ENCODE measurements at places on chromosomes 3 and 15.

- H3K4me3 ChIP-seq, result no peak overlapping the region
- H3K27me3 ChIP-seq, result no peaks in the 10 kb centered on the region
- H3K4me1 ChIP-seq, result peaks cover 52% of the 10 kb centered on the region
- no peak for DNase-seq
- H3K27ac ChIP-seq, result no peak overlapping the region
Observed at GRCh38 chr15:101001796-101002195, 82.6 kb downstream of the LRRK1 start.

GRCh38 chr15:100284701-100285100, 57.1 kb downstream of the ADAMTS17 start:
- no peak overlapping the region for H3K27ac ChIP-seq
- DNase-seq, result no peak
- H3K27me3 ChIP-seq, result peaks cover 4% of the 10 kb centered on the region
- H3K36me3 ChIP-seq, result no peaks in the 10 kb centered on the region
- no peaks in the 10 kb centered on the region for H3K4me1 ChIP-seq

GRCh38 chr3:85481411-85482212, 522.8 kb downstream of the CADM2 start:
- no peak overlapping the region for H3K4me3 ChIP-seq
- DNase-seq, result no peak
- H3K27ac ChIP-seq, result no peak overlapping the region
- H3K27me3 ChIP-seq, result no peaks in the 10 kb centered on the region

- H3K27ac ChIP-seq, result no peak overlapping the region
- H3K27me3 ChIP-seq, result no peaks in the 10 kb centered on the region
- no peak for DNase-seq
- peaks cover 6% of the 10 kb centered on the region for H3K4me1 ChIP-seq
Observed at GRCh38 chr15:81331600-81331999, 7.7 kb upstream of the STARD5 start.

DNA sequence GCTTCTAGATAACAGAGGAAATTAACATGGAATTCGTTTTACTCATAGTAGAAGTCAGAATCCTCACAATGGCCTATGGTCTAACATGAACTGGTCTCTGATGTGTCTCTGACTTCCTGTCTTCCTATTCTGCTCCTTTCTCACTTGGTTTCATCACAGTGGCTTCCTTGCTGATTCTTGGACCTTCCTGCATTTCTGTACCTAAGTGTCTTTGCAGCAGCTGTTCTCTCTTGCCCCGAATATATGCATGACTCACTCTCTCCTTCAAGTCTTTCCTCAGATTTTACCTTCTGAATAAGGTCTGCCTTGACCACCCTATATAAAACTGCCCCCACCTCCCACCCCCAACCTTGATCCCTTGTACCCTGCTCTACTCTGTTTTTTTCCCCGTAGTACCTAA, 14.1 kb downstream of the ARL13B start:
- no peak for DNase-seq
- no peaks in the 10 kb centered on the region for H3K36me3 ChIP-seq
- peaks cover 4% of the 10 kb centered on the region for H3K4me1 ChIP-seq
- no peaks in the 10 kb centered on the region for H3K27me3 ChIP-seq
- H3K4me3 ChIP-seq, result no peak overlapping the region
- no peak overlapping the region for H3K27ac ChIP-seq

DNA sequence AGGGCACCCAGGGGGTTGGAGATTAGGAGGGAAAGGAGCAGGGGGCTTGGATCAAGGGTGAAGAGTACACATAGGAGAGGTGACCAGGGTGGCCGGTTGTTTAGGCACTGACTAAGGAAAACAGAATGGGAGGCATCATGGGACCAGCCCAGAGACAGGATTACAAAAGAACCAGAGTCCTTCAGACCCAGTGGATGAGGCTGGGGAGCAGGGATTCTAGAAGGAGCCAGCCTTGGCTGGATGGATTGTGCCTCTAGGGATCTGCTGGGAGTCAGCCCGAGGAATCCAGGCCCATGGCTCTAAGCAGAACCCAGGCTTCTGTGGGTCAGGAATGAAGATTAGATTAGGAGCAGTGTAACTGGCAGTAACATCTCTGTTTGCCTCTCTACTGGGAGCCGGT, 98.6 kb downstream of the ARNT2 start:
- H3K4me1 ChIP-seq, result no peaks in the 10 kb centered on the region
- no peak overlapping the region for H3K27ac ChIP-seq
- peaks cover 11% of the 10 kb centered on the region for H3K27me3 ChIP-seq

DNA sequence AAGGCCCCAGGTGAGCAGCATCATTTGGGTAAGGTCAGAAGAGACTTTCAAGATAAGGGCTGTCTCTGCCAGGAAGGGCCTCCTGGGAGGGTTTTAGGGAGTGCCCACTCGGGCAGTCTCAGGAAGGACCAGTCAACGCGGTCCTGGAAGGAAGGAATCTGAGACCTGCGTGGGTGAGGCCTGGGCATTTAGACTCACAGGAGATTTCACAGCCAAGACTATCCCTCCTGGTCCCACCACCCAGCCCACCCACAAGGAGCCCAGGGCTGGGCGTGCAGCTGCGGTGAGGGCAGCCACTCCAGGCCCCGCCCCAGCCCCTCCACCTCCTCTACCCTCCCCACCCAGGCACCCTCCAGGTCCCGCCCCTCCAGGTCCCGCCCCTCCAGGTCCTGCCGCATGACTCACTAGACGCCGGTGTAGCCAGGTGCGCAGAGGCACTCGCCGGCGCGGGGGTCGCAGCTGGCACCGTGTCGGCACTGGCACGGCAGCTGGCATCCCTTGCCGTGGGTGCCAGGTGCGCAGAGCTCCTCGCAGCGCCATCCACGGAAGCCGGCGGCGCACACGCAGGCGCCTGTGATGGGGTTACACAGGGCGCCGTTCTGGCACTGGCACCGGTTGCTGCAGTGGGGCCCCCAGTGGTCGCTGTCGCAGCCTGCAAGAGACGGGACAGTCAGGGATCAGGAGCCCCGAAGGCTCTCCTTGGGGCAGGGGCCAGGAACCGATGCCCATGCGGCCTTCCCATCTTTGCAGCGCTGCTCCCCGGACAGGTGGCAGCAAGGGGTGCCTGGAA, 112.7 kb downstream of the RAB11A start:
- H3K4me3 ChIP-seq, result peak overlapping the region; percentile 82
- DNase-seq, result peak; percentile 42
- H3K4me1 ChIP-seq, result peaks cover 34% of the 10 kb centered on the region

DNA sequence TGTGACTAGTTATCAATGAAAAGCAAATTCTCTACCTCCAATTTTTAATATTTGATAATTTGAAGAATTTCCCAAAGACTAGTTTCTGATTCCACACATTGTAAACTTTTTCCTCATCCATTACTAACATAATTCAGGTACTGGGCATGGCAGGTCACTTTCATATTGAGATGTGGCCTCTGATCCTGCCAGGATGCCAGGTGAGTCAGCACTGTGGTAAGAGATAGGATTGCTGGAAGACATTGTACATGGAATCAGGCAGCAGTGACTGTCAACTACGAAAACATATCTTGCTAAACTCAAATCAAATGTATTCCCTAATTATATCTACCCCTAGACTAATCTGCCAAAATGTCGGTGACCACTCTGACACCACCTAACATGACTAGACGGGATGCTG, 33.2 kb upstream of the POU1F1 start:
- H3K36me3 ChIP-seq, result no peaks in the 10 kb centered on the region
- DNase-seq, result no peak
- H3K4me3 ChIP-seq, result no peak overlapping the region
- no peaks in the 10 kb centered on the region for H3K4me1 ChIP-seq

DNA sequence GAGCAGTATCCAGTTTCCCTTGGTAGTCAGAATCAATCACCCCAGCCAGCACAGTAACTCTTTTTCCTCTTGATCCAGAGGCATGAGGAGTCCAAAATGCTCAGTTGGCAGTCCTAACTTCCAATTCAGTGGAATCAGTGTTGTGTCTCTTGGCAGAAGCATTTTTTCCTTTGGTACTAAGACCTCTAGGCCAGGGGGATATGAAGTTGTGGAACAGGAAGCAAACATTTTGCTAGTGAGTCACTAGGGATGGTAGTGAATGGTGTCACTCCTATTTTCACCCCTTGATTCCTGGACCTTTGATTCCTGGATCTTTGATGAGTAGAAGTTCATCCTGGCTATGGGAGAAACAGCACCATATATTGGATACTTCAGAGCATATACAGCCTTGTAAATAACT, 70.5 kb upstream of the ALDH1A3 start:
- no peaks in the 10 kb centered on the region for H3K4me1 ChIP-seq
- no peak for DNase-seq
- H3K27ac ChIP-seq, result no peak overlapping the region
- no peak overlapping the region for H3K4me3 ChIP-seq

DNA sequence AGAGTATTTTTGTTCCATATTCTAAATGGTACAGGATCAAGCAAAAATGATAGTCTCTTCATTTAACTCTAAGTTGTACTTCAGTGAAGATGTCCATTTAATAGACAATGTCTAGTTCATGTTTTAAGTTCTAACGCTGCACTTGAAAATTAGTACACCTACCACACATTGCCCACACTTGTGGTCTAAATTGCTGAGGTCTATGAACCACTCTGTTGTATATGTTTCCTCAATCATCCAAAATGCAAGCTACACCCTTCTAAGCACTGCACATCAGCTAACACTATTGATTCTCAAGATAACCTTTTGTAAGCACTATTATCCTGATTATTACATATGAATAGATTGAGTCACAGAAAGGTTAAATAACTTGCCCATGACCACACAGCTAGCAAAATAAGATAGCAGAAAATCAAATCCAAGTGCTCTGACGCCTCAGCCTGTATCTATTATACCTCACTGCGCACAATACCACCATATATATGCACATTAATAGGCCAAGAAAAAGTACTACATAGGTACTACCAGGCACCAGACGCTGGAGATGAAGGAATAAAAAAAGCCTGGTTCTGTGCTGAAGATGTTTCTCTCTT, 6.4 kb downstream of the GOLIM4 start:
- no peak overlapping the region for H3K4me3 ChIP-seq
- no peak for DNase-seq
- H3K27me3 ChIP-seq, result no peaks in the 10 kb centered on the region

DNA sequence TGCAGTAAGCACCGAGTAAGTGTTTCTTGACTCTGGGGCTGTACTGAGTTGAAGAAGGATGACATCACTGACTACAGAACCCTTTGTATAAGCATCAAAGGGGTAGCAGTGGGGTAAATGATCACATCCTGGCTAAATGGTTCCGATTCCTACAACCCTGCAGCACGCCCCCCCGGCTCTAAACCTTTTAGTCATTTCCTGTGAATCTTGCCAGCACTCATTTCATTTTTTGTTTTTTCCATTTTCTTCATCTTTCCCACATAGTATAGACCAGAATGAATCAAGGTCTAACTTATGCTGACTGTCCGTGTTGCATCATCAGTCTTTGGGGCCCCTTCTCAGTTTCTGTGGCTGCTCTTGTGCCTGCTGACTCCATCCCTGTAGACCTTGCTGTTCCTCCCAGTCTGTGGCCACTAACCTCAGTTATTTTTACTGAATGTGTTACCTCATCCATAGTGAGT, 383.1 kb upstream of the TPRG1 start:
- H3K27me3 ChIP-seq, result no peaks in the 10 kb centered on the region
- DNase-seq, result no peak
- peaks cover 6% of the 10 kb centered on the region for H3K36me3 ChIP-seq
- no peak overlapping the region for H3K4me3 ChIP-seq
- H3K27ac ChIP-seq, result no peak overlapping the region

DNA sequence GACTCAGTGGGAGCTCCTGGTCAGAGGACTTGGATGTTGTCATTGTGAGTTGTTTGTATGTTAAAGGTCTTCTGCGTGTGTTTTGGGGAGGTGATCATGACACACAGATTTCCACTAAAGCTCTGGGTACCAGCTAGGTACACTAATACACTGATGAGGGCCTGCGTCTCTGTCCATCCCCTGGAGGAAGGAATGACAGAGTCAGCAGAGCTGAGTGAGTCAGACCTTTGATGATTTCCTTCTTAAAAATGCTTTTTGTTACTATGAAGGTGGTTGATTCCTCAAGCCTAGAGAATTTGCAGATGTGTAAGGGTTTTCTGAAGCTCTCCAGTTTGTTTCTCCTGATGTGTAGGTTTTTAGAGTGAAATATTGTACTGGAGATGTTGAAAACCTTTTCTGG, 424.1 kb upstream of the TPM1 start:
- no peaks in the 10 kb centered on the region for H3K36me3 ChIP-seq
- H3K4me1 ChIP-seq, result no peaks in the 10 kb centered on the region
- H3K27ac ChIP-seq, result no peak overlapping the region
- no peaks in the 10 kb centered on the region for H3K27me3 ChIP-seq

DNA sequence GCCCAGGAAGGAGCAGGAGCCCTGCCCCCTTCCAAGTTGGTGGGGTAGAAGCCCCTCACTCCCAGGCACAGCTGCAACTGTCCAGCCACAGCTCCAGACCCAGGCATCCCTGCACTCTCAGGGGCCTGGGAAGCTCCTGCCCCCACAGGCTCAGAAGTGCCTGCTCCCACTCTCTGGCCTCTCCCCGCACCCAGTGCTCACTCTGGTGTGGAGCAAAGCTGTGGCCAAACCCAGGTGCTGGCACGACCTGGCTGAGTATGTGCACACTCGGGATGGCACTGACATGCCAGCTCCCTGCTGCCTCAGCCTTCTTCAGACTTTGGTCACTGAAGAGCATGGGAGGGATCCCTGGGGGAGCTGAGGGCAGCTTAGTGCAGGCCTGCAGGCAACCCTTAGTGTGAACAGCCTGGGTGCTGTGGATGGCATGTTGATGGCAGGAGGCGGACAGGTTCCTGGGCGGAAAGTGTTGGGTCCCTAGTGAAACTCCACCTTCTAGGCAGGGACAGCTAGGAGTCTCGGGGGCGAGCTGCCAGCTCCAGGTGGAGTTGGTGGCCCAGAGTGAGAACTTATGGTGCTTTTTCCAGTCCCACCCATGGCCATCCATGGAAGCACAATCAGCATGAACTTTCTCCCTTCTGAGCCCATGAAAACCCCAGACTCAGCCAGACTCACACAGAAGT, 489.2 kb upstream of the ROBO2 start:
- no peak overlapping the region for H3K27ac ChIP-seq
- no peak for DNase-seq
- no peaks in the 10 kb centered on the region for H3K4me1 ChIP-seq
- H3K36me3 ChIP-seq, result no peaks in the 10 kb centered on the region

DNA sequence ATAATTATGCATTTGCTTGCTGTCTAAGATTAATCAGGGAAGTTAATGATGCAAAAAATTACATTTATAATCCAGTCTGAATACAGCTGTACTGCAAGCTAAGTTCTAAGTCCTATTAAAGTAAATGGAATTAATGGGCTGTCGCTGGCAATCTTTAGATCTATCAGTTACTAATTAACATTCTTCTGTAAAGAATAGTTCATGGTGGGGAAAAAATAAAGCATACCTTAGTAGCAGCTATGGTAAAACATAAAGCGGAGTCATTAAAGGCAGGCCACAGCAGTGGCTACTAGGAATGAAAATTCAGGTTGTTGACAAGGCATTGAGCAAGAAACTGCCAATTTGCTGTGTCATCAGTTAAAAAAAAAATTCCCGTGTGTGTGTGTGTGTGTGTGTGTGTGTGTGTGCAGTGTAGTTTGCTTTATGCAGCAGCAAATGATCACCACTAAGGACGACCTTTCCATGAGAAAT, 129.8 kb downstream of the ZNF385D start:
- no peak overlapping the region for H3K4me3 ChIP-seq
- no peaks in the 10 kb centered on the region for H3K4me1 ChIP-seq
- DNase-seq, result no peak
- H3K27ac ChIP-seq, result no peak overlapping the region

GRCh38 chr15:55909036-55909811, 84.2 kb downstream of the NEDD4 start:
- no peaks in the 10 kb centered on the region for H3K36me3 ChIP-seq
- no peaks in the 10 kb centered on the region for H3K27me3 ChIP-seq
- DNase-seq, result no peak
- no peak overlapping the region for H3K27ac ChIP-seq
- H3K4me1 ChIP-seq, result no peaks in the 10 kb centered on the region

Measured in stimulated activated naive B cell treated with anti-CD40 and anti-IgM and Interleukin-4, amounts not matched to agents 10 μg/mL and 1 μg/mL and 100 μg/mL, for 72 hours (primary cell).